Bronchial epithelial cell (primary cell): ENCODE measurements at places on chromosomes 4 and X. TPM values are rescaled to one million over a fixed set of nuclear protein-coding genes. Genes with fewer than 3 reads are reported as not detected.
A peak's percentile ranks its signal among the peaks of the same experiment; 100 is the strongest.

GRCh38 chrX:68462653-68463052, 29.4 kb upstream of the OPHN1 start:
- DNase-seq = peak; percentile 21

- DNase-seq = peak; percentile 4
Measured at GRCh38 chrX:138519296-138519695, 192.2 kb downstream of the FGF13 start.

DNA sequence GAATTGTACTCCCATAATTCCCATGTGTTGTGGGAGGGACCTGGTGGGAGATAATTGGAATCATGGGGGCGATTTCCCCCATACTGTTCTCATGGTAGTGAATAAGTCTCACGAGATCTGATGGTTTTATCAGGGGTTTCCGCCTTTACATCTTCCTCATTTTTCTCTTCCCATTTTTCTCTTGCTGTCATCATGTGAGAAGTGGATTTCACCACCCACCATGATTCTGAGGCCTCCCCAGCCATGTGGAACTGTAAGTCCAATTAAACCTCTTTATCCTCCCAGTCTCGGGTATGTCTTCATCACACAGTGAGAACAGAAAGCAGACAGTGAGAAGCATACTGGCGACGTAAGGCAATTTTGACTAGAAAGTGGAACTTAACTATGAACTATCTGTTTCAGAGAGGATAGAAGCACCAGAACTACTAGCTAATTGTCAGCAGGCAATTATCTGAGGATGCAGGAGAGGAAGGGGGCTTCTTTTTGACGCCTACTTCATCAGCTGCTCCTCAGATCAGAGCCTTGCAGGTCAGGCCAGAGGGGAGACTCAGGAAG, 8.5 kb upstream of the GPR50 start:
- no peak for DNase-seq

- no peak for DNase-seq
Measured at GRCh38 chr4:146291313-146291712, 77.0 kb downstream of the REELD1 start.

DNA sequence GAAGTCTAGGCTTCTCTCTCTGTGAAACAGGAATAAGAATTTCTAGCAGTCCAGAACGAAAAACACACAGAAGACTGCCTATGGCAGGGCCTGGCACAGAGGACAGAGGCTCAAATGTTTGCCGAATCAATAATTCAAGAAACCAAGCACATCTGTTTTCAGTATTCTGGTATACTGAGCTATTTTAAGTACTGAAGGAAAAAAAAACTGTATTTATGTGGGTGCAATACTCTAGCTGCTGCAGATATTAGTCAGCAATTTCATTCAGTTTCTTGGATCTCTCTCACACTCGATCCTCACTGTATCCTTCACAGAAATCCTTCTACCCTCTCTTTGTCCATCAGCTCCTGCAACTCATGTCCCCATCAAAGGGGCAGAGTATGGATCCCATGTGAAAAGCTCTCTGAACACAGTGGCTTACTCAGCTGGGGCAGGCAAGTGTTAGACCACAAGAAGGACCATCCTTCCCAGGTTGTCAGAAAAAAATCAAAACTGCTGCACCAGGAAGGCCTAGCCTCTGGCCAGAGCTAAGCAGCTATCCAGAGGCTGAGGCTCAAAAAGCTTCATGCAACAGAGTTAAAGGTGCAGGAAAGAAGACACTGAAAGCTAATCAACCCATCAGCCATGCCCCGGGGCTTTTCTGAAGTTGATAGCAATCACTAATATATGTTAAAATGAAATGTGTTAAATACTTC, 9.1 kb upstream of the USO1 start:
- DNase-seq = no peak

DNA sequence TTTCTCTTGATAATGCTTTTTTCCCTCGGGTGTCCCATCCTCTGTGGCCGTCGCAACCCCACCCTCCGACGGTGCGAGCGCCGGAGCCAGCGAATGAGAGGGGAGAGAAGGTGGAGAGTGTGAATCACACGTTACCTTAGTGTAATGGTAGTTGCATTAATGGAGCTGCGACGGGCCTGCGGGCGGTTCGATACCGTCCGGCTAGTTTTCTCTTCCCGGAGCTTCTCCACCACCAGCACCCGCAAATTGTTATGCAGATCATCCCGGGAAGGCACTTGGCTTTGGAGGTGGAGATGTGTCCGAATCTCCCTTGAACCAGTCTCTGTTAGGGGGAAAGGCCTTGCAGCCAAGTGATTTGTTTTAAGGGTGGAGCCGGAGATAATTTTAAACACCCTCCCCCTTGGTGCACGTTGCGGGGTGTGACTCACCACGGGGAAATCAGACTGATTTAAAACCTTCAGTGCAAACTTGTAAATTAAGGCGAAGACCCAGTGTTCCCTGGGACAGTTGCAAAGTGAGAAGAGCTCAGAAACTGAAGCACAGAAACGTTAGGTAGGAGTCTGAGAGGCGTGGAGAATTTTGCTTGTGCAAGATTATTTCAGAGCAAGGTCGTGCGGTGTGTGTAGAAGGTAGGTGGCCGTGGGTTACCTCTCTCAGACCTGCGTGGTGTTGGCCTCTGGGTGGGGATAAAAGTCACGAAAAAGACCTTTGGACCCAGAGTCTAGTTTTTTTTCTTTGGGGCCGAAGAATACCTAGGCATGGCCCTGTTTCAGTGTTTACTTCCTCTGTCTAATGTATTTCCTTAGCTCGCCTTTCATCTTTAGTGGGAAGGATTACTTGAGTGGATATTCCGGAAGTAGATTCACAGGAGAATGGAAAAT, 1.3 kb downstream of the AFF1 start:
- peak; percentile 91 for DNase-seq

DNA sequence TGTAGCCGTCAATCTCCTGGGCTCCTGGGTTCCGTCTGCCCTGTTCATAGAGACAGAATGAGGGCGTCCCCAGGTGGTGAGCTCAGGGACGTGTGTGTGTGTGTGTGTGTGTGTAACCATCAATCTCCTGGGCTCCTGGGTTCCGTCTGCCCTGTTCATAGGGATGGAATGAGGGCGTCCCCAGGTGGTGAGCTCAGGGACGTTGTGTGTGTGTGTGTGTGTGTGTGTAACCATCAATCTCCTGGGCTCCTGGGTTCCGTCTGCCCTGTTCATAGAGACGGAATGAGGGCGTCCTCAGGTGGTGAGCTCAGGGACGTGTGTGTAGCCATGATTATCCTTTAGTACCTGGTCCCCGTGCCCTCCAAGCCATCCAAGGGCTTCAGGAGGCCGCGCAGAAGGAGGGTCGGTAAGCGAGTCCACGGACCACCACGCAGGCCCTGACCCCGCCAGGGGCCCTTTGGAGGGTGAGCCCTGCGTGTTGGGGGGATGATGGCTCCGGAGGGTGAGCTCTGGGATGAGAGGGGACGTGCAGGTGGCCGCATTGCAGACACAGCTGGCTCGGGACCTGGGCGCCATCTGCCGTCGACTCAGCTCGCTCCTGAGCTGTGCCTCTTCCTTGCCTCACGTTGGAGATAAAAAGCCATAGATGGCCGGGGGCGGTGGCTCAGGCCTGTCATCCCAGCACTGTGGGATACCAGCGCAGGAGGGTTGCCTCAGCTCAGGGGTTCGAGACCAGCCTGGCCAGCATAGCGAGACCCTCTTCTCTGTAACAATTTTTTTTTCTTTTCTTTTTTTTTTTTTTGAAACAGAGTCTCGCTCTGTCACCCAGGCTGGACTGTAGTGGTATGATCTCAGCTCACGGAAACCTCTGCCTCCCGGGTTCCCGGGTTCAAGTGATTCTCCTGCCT, 5.4 kb upstream of the GTPBP6 start:
- peak; percentile 76 for DNase-seq

- DNase-seq = peak; percentile 29
Measured at GRCh38 chr4:577499-578450, 1.7 kb upstream of the TMEM271 start.

DNA sequence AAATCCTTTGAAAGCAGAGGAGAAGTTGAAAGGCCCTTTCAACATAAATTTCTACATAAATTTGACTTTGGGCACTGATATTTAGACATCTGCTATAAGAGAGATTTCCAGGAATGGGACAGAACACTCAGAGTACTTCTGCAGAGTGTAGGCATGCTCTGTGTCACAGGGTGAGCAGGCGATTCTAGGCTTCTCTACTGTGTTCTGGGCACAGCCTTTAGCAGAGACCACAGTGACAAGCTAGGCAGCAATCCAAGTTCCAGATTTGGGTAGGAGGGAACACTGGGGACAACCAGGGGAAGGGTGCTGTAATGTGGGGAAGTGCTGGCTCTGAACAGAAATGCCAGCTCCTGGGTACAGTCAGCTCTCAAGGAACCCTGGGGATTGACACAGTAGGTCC, 6.9 kb downstream of the MAGEA10 start:
- no peak for DNase-seq

GRCh38 chrX:15676886-15677285, 12.3 kb upstream of the CLTRN start:
- no peak for DNase-seq

DNA sequence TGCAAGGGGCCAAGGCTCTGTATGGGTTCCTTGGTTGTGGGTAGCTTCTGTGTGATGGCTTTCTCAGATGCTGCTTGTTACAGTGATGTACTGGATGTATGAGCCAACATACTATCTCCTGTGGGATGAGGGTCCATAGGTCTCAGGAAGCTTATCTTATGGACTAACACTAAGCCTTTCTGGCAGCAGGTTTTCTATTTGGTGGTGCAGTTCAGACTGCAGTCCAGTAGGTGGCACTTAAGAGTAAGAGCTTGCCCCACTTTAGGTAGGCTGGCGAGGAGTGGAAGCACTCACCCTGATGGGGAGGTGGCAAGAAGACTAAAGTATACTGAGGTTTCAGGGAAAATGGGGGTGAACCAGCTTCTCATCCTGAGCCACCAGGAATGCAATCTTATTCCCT, 306.7 kb upstream of the MAOA start:
- DNase-seq = peak; percentile 51

DNA sequence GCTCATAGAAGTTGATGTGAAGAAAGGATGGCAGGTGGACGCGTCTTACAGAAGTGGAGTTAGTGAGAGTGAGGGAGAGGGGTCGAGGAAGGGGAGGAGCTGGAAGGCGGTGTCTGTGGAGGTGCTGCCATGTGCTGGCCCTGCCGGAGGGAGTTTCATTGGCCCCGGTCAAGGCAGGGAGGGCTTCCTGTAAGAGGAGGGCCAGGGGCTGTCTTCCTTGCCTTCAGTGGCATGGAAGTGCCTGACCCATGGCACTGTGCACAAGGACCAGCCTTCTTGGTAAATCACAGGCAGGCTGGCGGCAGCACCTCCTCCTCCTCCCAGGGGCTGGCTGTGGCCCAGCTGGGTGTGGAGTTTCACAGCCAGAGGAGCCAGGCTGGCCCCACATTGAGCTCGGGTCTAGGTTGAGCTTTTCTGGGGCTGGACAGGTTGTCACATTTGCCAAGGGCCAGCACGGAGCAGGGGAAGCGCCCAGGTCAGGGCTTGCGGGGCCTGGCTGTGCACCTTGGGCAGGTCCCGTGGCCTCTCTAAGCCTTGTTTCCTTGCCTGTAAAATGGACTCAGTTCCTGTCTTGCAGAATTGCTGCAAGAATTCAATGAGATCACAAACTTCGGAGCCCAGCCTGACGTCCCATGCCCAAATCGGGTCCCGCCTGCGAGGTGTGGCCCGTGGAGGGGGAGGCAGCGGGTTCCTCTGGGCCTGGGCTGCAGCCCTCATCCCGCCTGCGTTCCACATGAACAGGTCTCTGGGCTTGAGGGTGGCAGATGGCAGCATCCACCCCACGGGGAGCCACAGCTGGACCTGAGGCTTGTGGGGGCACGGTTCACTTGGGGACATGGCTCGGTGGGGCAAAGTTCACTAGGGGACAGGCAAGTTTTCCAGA, 7.0 kb downstream of the HTRA3 start:
- DNase-seq = no peak

- DNase-seq = no peak
Measured at GRCh38 chr4:150950657-150951288, 64.3 kb downstream of the LRBA start.

DNA sequence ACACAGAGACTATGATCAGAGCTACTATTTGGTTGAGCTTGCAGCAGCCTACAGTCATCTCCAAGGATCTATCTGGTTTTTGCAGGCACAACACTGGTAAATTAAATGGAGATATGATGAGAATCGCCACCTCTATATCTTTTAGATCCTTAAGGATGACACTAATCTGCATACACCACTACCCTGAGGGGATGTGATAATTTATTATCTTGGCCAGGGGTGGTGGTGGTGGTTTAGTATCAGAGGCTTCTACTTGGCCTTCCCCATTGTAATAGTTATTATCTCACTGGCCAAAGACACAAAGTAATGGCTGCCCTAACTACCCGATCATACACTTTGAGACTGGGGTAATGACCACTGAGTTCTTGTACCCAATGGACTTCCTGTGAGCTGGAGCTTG, 21.2 kb downstream of the CCDC160 start:
- no peak for DNase-seq

DNA sequence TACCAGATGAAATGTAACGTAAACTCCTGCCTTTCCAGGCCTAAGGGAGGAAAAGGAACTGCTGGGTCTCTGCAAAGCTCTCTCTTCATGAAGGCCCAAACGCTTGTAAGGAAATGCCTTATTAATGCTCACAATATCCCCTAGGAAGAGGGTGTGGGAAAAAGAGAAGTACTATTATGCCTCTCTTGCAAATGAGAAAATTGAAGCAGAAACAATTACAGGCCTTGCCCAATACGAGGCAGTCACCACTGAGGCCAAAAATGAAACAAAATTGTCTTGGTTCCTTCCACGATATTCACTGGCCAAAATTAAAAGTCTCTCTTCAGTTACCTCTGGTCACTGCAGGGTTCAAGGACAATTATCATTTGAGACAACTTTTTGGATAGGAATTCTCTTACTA, 3.2 kb downstream of the SCARB2 start:
- no peak for DNase-seq

DNA sequence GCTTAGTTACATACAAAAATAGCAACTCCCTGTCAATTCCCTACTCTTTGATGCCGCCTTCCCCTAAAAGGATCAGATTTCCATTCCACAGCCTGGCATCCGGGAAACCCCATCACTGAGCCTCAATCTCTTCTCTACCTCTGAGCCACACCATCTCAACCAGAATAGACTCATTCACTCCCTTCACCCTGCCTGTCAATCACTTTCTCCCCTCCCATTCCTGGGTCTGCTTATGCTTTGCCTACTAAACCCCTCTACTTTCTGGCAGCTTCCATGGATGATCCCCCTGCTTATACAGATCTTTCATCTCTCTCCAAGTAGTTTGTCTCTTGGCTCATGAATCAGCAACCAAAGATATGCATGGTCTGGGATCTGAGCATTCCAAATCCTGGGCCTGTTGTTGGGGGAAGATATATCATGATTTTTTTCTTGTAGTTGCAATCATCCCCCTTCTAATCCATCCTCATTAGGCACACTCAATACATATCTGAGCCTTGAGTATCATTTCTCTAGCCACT, 2.6 kb downstream of the AMER1 start:
- no peak for DNase-seq

Gene MTNR1A
- total RNA-seq = 0.26 and 0.38 TPM in 2 replicates

Gene CSAG1
- total RNA-seq = not detected in 2 replicates

Gene UGT2B15
- under 0.01 TPM in 1 of 2 replicates, not detected in the other for total RNA-seq

Gene KLHL13
- 1.8 TPM in 2 replicates for total RNA-seq

Gene SPARCL1
- total RNA-seq = not detected in 2 replicates

Gene MND1
- 1.0 and 1.3 TPM in 2 replicates for total RNA-seq

Gene HTN3
- not detected in 2 replicates for total RNA-seq

Gene IGFBP7
- 89.9 and 92.9 TPM in 2 replicates for total RNA-seq
